ENCODE measurements at places on chromosomes 3 and 15. TPM values are rescaled to one million over a fixed set of nuclear protein-coding genes. Genes with fewer than 3 reads are reported as not detected.

- no peak overlapping the region for H3K4me3 ChIP-seq
- peaks cover 10% of the 10 kb centered on the region for H3K36me3 ChIP-seq
- peaks cover 26% of the 10 kb centered on the region for H3K4me1 ChIP-seq
- DNase-seq = no peak
Observed at GRCh38 chr15:40803688-40804087, 3.2 kb upstream of the ZFYVE19 start.

DNA sequence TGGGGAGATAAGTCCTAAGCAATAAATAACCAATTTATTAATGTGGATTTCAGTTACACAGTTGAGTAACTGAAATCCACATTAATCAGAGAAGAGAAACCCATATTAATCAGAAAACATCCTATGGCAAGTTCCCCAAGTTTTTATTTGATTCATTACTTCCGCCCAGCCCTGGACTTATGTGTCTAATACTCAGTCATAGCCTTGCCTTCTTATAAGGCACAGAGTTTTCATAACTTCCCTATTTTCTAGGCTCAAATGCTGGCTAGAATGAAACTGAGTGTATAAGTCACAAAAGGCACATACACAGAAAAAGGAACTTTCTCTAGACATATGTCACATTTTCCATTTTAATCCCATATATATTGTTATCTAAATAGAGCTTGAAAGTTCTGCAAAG is 28.8 kb downstream of the CD47 start:
- peaks cover 30% of the 10 kb centered on the region for H3K36me3 ChIP-seq
- peaks cover 53% of the 10 kb centered on the region for H3K4me1 ChIP-seq
- no peaks in the 10 kb centered on the region for H3K27me3 ChIP-seq

DNA sequence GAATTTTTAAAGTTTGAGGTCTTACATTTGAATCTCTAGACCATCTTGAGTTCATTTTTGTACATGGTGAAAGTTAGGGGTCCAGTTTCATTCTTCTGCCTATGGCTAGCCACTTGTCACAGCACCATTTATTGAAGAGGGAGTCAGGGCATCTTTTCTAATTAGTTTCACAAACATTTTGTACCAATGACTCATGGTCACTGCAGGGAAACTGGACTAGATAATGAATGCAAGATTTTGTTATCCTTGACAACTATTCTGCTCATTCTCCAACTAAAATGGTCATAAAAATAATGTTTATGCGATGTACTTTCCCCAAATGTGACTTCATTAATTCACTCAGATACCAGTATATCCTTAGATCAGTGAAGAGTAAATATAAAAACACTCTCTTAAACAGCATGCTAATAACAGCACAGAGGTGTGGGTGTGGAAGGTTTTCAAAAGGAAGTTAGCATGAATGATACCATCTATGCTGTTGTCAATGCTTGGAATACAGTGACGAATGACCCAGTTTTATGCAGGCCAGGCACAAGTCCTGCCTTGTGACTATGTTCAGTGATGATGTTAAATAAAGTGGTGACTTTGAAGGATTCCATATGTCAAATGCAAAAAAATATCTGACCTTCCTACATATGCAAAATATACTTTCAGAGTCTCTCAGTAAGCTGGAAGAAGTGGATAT is 314.9 kb upstream of the TMCO5A start:
- DNase-seq = no peak
- H3K27ac ChIP-seq = no peak overlapping the region

DNA sequence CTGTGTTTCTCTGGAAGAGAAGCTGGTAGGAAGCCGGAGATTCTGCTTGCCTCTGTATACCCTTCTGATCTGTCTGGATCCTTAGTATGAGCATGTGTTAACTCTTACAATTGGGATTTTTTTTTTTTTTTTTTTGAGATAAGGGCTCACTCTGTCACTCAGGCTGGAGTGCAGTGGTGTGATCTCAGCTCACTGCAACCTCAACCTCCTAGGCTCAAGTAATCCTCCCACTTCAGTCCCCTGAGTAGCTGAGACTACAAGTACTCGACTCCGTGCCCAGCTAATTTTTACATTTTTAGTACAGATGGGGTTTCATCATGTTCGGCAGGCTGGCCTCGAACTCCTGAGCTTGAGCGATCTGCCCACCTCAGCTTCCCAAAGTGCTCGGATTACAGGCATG is 44.5 kb downstream of the RPN1 start:
- peaks cover 3% of the 10 kb centered on the region for H3K4me1 ChIP-seq
- no peak for DNase-seq
- no peaks in the 10 kb centered on the region for H3K36me3 ChIP-seq
- no peaks in the 10 kb centered on the region for H3K27me3 ChIP-seq

SPSB4 gene
- total RNA-seq = not detected

DNA sequence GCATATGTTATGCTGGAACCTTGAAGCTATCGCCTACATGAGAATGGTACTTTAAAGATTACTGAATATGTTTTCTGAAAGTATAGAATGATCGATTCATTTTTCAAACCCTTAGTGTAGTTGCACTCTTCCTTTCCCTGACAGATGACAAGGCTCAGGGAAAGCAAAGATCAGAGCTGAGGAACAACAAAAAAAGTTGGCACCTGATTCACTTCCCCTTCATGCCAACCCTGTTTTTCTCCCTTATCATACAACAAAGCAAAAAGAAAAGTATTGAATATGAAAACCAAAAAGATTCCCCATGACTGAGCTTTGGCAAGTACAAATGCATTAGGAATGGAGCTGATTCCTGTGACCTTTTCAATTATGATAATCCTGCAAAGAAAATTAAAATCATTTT is 1012.7 kb downstream of the FHIT start:
- no peaks in the 10 kb centered on the region for H3K4me1 ChIP-seq
- no peaks in the 10 kb centered on the region for H3K36me3 ChIP-seq
- peaks cover 7% of the 10 kb centered on the region for H3K27me3 ChIP-seq
- no peak for DNase-seq
- no peak overlapping the region for H3K4me3 ChIP-seq
- no peak overlapping the region for H3K27ac ChIP-seq

DNA sequence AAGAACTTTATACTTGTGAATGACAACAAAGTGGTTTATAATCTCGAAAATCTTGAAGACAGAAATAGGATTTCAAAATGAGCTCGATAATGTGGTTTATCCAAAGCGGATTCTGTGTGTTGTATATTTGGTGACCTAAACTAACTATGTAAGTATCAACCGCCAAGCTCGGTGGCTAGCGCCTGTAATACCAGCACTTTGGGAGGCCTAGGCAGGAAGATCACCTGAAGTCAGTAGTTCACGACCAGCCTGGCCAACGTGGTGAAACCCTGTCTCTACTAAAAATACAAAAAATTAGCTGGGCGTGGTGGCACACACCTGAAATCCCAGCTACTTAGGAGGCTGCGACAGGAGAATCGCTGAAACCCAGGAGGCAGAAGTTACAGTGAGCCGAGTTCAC is 2.2 kb downstream of the ATP13A3 start:
- no peaks in the 10 kb centered on the region for H3K27me3 ChIP-seq
- peak overlapping the region; percentile 86 for H3K4me3 ChIP-seq
- peaks cover 52% of the 10 kb centered on the region for H3K4me1 ChIP-seq
- no peak overlapping the region for H3K27ac ChIP-seq
- H3K36me3 ChIP-seq = peaks cover 12% of the 10 kb centered on the region

ARID3B gene
- 105 TPM for total RNA-seq

UROC1 gene
- not detected for total RNA-seq

SOX14 gene
- not detected for total RNA-seq

GRCh38 chr3:140472306-140473020 is 205.4 kb upstream of the TRIM42 start:
- no peak overlapping the region for H3K4me3 ChIP-seq
- no peak overlapping the region for H3K27ac ChIP-seq
- no peaks in the 10 kb centered on the region for H3K4me1 ChIP-seq

GRCh38 chr3:3499987-3500386 is 299.2 kb upstream of the LRRN1 start:
- DNase-seq = no peak
- H3K27ac ChIP-seq = no peak overlapping the region
- H3K4me1 ChIP-seq = no peaks in the 10 kb centered on the region
- no peaks in the 10 kb centered on the region for H3K27me3 ChIP-seq
- H3K4me3 ChIP-seq = no peak overlapping the region
- no peaks in the 10 kb centered on the region for H3K36me3 ChIP-seq

EPB42 gene
- not detected for total RNA-seq

DNA sequence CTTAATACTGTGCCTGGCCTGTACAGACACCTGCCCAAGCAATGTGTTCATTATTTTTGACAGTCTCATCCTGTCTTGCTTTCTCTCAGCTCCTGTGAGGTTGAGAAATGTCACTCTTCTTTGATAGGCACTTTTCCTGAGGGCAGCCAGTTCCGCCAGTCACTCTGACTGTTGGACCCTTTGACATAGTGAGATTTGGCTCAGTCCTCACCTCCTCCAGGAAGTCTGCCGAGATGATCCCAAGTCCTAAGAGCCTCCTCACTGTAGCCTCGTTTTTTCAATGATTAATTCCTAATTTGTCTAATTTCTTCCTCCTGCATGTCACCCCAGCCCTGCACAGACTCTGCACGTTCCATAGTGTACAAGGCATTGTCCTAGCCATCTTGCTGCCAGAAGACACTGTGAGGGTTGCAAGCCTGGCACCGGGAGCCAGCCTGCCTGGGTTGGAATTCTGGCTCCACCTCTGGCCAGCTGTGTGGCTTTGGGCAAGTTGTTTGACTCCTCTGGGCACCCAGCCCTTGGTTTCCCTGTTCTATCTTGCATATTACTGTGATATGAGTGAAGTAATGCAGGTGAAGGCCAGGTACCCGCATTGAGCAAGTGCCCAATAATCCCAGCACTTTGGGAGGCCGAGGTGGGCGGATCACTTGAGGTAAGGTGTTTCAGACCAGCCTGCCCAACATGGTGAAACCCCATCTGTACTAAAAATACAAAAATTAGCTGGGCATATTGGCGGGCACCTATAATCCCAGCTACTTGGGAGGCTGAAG is 24.3 kb downstream of the RPLP1 start:
- H3K27ac ChIP-seq = no peak overlapping the region
- peaks cover 18% of the 10 kb centered on the region for H3K4me1 ChIP-seq
- peaks cover 6% of the 10 kb centered on the region for H3K36me3 ChIP-seq

- H3K27me3 ChIP-seq = no peaks in the 10 kb centered on the region
- DNase-seq = no peak
- H3K27ac ChIP-seq = no peak overlapping the region
- H3K4me3 ChIP-seq = no peak overlapping the region
- H3K4me1 ChIP-seq = peaks cover 10% of the 10 kb centered on the region
Observed at GRCh38 chr3:71376503-71376902, 207.0 kb downstream of the FOXP1 start.

DNA sequence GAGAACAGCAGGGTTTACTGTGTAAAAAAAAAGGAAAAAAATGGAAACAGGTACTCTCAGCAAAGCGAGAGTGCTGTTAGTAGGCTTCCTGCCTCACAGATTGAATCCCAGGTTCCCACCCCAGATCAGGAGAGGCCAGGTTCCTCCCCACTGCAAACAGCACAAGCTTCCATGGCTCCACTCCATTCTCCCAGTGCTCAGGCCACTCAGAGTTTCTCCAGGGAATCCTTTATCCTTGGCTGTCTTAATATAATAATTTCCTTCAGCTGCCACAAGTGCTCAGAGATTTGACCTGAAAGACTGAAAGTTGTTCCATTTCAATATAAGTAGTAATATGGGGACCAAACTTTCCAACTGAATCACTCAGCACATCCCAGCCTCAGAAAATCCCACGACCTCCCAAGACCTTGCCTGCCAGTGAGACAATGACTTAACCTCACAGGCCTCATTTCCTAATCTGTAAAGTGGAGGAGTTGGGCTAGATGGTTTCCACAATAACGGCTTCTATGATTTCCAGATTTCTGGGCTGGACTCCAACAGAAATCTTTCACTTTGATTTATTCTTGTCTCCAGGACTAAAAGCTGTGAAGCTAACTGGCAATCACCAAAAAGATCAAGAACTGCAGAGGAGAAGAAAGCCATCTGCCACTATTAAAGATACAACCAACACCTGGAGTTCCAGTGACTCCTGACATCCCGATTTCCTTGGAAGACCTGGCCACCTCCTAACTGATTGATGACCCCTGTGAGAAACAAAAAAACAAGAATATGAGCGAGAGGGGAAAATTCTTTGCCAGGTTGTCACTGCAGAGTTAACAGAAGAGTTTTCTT is 289.5 kb downstream of the NEK10 start:
- DNase-seq = no peak
- H3K36me3 ChIP-seq = no peaks in the 10 kb centered on the region
- H3K27ac ChIP-seq = no peak overlapping the region

DNA sequence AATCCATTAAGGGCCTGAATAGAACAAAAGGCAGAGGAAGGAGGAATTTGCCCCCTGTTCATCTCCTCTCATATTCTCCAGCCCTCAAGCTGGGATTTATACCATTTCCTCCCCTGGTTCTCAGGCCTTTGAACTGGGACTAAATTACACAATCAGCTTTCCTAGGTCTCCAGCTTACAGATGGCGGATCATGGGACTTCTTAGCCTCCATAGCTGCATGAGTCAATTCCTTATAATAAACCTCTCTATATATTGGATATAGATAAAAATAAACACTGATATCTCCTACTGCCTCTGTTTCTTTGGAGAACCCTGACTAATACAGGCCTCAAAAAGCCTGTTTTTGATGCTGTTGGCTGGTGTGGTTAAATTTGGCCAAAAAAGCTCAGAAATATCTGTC is 84.5 kb upstream of the TMEM108 start:
- peaks cover 5% of the 10 kb centered on the region for H3K36me3 ChIP-seq
- H3K27me3 ChIP-seq = no peaks in the 10 kb centered on the region
- DNase-seq = no peak
- no peak overlapping the region for H3K4me3 ChIP-seq
- no peak overlapping the region for H3K27ac ChIP-seq

- peak overlapping the region; percentile 53 for H3K4me3 ChIP-seq
- no peaks in the 10 kb centered on the region for H3K36me3 ChIP-seq
- peak overlapping the region; percentile 21 for H3K27ac ChIP-seq
- peaks cover 8% of the 10 kb centered on the region for H3K4me1 ChIP-seq
Observed at GRCh38 chr3:30248423-30248822, 358.0 kb upstream of the TGFBR2 start.

SLC2A2 gene
- total RNA-seq = not detected

DNA sequence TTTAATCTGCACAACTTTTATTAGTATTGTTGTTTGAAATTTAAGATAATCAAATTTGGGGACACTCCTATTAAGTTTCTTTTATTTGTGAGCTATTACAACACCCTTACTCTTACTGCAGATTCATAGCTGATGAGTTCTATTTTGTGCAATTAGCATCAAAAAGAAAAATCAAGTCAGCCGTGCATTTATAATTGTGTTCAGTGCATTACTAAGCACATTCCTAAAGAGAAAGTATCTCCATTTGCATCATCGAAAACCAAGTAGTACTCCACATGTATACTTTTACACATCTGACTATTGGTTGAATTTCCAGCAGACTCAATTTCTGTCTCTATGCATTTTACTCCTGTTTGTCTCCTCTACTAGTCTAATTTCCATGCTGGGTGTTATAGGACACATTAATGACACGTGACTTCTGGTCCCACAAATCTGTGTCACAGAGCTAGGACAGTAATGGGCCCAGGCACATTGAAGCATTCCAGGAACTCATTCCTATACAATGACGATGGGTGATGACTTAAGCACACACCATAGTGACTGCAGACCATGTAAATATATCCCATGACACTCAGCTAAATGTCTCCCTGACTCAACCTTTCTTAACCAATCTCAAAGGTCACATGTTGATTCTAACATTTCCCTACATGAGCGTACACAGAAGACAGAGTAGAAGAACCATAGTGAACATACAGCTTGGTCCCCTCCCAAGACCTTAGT is 477.5 kb downstream of the LPP start:
- H3K4me3 ChIP-seq = no peak overlapping the region
- no peak overlapping the region for H3K27ac ChIP-seq
- no peak for DNase-seq
- peaks cover 18% of the 10 kb centered on the region for H3K36me3 ChIP-seq
- H3K27me3 ChIP-seq = no peaks in the 10 kb centered on the region
- H3K4me1 ChIP-seq = peaks cover 20% of the 10 kb centered on the region

- H3K4me1 ChIP-seq = peaks cover 9% of the 10 kb centered on the region
- H3K27me3 ChIP-seq = no peaks in the 10 kb centered on the region
- H3K36me3 ChIP-seq = no peaks in the 10 kb centered on the region
- DNase-seq = no peak
- no peak overlapping the region for H3K4me3 ChIP-seq
- H3K27ac ChIP-seq = no peak overlapping the region
Observed at GRCh38 chr3:57696801-57697321, 4.0 kb upstream of the DENND6A start.
